ENCODE measurements at places on chromosomes 6 and 20. TPM values are rescaled to one million over a fixed set of nuclear protein-coding genes. Genes with fewer than 3 reads are reported as not detected.

The UST gene
- total RNA-seq: 24.2 TPM

The FAM50B gene
- total RNA-seq: 17.3 TPM

The TTLL9 gene
- total RNA-seq: not detected

The MICAL1 gene
- 105 TPM for total RNA-seq

The C6orf52 gene
- total RNA-seq: not detected

DNA sequence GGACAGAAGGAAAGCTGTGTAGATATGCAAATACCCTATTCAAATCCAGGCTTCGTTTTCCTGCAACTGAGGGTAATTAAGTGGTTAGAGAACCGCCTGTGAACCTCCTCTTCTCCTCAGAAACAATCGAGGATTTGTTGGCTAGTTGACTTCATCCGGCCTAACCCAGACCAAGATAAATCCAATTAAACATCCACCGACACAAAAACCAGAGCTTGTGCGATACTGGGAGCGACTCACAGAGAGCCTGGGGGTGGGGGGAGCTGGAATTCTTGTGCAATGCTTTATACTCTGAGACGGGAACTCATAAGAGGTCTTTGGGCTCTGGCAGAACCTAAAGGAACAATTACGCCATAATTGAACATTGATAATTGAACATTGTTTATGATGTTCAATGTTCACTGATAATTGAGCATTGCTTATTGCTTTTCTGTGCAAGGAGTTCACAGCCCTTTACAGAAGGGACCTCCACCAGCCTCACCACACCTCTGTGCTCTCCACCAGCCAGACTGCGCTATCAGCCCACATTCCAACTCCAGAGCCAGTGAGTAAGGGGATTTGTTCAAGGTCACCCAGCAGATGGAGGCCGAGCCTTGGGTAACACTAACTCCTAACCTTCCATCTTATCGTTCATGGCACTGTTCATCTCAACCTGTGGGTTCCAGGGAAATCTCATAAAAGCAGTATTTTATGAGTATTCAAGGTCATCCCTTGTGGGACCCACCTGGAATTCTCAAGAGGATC is 429.6 kb upstream of the JARID2 start:
- H3K4me3 ChIP-seq: no peak overlapping the region
- no peak overlapping the region for H3K27ac ChIP-seq
- H3K4me1 ChIP-seq: no peaks in the 10 kb centered on the region
- no peaks in the 10 kb centered on the region for H3K36me3 ChIP-seq

DNA sequence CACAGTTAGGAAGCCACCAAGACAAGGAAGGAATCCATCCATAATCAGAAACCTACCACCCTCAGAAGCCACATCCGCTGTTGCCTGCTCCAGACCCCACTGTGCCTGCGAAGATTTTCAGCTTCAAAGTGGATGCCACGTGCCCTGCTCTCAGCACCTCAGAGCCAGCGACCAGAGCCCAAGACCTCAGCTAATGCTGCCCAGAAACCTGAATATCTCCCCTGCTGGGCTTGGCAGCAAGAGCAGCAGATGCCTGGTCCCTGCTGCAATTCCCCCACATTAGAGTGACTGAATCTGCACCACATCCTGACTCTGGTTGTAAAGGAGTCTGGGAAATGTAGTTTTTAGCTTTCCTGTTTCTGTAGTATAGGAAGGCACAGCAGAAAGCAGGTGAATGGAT is 10.7 kb upstream of the ULBP3 start:
- no peaks in the 10 kb centered on the region for H3K27me3 ChIP-seq
- no peaks in the 10 kb centered on the region for H3K36me3 ChIP-seq
- no peak for DNase-seq

- no peak overlapping the region for H3K4me3 ChIP-seq
- no peaks in the 10 kb centered on the region for H3K36me3 ChIP-seq
- H3K27me3 ChIP-seq: no peaks in the 10 kb centered on the region
- DNase-seq: no peak
- no peak overlapping the region for H3K27ac ChIP-seq
Measured at GRCh38 chr20:29873946-29874345, 1383.5 kb upstream of the DEFB115 start.

DNA sequence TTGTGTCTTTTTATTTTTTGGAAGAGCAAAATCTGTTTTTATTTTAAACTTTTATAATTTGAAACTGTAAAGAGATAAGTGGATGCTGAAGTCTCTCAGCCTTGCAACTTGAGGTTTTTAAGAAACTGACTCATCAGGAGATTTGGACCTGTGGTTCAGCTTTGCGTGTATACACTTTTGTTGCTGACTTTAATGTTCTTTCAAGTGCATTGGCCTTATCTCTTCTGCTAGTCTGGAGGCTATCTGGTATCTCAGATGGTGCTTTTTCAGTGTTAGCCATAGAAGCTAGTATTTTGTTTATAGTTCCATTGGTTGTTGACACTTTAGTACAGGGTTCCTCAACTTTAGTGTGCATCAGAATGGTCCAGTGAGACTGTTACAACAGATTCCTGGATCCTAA is 504.0 kb upstream of the SPTLC3 start:
- no peaks in the 10 kb centered on the region for H3K36me3 ChIP-seq
- no peak overlapping the region for H3K27ac ChIP-seq
- no peaks in the 10 kb centered on the region for H3K27me3 ChIP-seq
- no peak for DNase-seq
- no peaks in the 10 kb centered on the region for H3K4me1 ChIP-seq
- H3K4me3 ChIP-seq: no peak overlapping the region

DNA sequence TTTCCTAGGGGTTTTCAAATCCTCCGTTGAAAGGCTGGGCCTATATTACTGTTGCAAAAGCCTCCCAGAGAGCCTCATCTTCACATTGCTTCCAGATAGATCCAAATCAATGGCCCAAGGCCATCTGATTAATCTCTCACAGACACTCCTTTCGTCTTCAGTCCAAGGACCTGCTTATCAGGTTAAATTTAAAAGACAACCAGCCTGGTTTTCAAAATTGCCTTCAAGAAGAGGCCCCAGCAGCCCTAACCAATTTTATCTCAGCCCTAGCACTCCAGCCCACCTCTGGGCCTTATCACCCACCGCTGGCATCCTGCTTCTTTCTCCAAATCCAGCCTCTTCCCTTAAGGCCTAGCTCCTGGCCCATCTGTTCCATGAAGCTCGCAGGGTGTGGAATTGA is 15.5 kb upstream of the CCND3 start:
- no peak overlapping the region for H3K27ac ChIP-seq
- DNase-seq: no peak
- no peaks in the 10 kb centered on the region for H3K36me3 ChIP-seq
- H3K4me1 ChIP-seq: no peaks in the 10 kb centered on the region
- no peaks in the 10 kb centered on the region for H3K27me3 ChIP-seq
